ENCODE measurements at places on chromosomes 13 and 19.

DNA sequence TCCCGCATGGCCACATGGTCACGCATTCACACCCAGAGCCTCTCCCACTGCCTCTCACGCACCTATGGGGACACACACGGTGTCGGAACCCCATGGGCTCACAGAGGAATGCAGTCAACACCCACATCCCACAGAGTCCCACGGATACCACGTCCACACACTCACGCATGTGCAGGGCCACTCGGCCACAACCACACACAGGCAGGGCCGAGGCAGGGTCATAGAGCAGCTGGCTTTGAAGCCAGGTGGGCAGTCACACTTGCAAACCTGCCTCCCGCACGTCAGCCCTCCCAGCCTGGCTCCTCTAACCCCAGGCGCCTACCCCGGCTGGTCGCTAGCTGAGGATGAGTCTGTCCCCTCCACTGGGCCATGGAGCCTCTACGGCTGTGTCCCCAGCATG, 8.1 kb downstream of the ERCC2 start:
- no peak for DNase-seq

DNA sequence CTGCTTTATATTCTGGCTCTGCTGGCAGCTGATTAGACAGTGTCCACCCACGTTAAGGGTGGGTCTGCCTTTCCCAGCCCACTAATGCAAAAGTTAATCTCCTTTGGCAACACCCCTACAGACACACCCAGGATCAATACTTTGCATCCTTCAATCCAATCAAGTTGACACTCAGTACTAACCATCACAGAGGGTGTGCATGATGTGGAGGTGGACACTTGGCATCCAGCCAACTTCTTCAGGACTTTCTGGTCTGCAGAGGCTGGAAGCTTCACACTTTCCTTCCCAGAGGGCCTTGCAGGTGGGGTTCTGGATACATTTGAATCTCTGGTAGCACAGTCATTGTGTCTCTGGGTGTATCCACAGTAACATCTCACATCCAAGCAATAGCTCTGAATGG, 18.9 kb upstream of the IGFL1 start:
- no peak for DNase-seq

DNA sequence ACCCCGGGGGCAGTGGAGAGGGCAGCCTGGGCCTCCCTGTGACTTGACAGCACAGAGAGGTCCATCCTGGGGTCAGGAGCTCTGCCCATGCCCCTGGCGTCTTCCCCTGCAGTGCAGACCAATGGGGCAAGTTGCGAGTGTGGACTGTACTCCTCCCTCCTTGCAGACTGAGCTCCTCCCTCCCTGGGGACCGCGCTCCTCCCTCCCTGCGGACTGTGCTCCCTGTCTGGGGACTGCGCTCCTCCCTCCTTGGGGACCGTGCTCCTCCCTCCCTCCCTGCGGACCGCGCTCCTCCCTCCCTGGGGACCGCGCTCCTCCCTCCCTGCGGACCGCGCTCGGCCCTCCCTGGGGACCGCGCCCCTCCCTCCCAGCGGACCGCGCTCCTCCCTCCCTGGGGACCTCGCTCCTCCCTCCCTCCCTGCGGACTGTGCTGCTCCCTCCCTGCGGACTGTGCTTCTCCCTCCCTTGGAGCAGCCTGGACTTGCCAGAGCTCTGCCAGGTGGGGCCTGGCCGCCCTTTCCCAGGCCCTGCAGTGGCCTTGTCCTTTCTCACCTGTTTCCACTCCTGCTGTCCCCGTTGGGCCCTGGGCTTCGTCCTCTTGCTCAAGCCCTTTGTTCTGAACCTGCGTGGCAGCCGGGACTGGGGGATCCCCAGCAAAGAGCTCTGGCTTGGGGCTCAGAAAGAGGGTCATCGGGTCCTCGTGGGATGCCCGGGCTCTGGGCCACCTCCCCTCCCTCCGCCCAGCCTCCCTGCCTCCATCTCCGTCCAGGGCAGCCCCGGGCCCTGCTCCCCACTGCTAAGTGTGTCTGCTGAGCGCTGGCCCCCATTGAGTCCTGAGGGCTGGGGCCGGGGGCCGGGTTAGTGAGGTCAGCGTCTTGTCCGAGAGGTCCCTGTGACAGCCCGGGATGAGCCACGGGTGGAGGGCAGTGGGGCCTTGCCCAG, 6.8 kb downstream of the GAMT start:
- DNase-seq, result no peak

DNA sequence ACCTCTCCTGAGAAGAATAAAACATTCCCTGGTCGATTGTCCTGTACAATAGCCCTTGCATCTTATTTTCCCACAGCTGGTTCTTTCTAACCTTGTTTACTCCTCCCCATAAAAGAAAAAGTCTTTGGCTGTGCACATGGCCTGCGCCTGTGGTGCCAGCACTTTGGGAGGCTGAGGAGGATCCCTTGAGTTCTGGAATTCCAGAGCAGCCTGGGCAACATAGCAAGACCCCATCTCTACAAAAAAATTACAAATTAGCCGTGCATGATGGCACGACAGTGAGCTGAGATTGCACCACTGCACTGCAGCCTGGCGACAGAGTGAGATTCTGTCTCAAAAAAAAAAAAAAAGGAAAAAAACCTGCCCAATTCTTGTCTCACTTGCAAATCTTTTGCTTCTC, 7.2 kb upstream of the NUP62 start:
- no peak for DNase-seq

GRCh38 chr19:46150606-46151005, 2.6 kb downstream of the IGFL2 start:
- DNase-seq, result no peak

- no peak for DNase-seq
Measured at GRCh38 chr13:95039415-95039814, 261.8 kb downstream of the ABCC4 start.

DNA sequence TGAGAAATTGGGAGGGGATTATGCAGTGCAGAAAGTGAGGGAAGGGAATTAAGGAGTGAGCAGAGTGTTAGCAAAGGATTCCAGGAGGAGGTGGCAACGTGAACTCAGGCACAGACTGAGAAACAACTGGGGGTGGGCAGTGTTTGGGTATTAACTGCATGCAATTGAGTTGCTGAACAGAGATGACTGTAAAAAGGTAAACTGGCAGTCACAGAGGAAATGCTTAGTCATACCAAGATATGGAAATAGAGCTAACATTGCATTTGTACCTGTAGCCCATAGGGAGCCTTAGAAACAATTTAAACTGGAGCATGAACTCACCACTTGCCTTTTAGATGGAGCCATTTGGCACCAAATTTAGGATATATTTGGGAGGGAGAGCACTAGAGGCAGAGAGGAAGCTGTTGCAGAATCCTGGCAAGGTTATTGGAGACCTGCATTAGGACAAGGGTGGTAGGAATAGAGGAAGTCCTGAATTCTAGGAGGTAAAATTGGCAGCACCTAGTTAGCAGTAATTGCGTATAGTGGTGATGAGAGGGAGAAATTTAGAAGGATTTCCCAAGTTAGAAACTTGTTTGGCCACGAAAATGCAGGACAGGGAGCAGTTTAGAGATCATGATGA, 100.6 kb upstream of the FRY start:
- DNase-seq, result no peak

DNA sequence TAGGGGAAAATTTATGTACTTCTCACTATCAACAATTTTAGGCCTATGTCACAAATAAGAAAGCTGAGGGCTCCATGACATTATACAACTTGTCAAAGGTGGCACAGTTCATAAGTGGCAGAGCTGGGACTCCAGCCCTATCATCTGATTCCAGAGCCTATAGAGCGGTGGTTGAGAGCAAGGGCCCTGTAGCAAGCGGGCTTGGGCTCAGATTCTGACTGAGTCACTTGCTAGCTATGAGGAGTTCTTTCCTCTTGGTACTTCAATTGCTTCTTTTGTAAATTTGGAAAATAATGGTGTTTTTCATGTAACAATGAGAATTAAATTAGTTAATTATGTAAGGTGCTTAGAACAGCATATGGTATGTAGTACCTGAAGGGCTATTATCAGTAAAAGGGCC, 28.7 kb upstream of the FAM216B start:
- no peak for DNase-seq

DNA sequence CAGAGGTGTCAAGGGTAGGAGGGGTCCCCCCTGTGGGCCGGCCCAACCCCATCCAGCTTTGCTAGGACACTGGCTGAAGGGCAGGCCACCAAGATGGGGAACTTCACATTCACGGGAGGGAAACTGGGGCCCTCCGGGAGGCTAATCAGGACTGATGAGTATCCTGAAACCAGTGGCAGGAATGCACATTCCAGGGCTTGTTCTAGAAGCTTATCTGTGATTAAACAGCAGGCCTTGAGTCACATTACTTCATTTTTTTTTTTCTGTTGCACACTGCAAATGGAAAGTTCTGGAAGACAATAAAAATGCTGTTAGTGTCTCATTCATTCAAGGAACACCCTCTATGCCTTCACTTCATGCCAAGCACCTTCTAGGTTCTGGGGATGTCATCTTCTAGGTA, 15.5 kb upstream of the SIGLEC11 start:
- no peak for DNase-seq

GRCh38 chr19:38642176-38642575, 5.3 kb upstream of the ACTN4 start:
- DNase-seq, result no peak

GRCh38 chr19:1027650-1028061, 1.2 kb downstream of the CNN2 start:
- no peak for DNase-seq

GRCh38 chr19:30402436-30403202, 30.4 kb downstream of the ZNF536 start:
- DNase-seq, result peak; percentile 38

DNA sequence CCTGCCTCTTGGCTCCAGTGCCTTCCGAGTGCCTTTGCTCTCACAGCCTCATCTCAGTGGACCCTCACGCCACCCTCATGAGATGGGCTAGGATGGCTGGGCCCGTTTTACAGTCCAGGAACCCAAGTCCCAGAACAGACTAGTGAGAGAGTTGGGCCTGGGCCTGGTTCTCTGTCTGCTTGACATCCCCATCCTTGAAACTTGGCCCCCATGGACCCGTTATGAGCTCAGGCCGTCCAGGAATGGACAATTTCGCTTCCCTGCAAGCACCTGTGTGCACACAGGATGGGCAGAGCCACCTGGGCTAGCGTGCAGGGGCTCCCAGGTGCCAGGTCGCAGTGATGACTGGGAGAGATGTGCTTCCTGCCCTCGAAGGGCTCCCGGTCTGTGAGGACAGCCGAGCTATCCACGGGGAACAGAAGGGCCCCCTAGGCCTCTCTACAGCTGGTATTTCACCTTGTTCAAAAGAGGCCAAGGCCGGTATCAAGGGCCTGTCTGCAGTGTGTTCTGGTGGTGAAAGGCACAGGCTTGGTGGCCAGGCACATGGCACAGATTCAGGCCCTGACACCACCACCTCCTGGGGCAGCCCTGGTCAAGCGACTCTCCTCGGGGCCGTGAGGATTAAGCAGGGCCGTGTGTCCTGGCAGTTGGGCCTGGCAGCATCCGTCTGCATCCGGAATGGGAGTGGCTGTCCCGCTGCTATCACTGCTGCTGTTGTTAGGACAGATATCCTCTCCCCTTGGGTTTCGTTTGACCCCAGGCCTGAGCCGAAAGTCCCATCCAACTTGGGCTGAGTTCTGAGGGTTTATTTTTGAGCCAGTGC, 38.9 kb downstream of the CAPN12 start:
- no peak for DNase-seq

DNA sequence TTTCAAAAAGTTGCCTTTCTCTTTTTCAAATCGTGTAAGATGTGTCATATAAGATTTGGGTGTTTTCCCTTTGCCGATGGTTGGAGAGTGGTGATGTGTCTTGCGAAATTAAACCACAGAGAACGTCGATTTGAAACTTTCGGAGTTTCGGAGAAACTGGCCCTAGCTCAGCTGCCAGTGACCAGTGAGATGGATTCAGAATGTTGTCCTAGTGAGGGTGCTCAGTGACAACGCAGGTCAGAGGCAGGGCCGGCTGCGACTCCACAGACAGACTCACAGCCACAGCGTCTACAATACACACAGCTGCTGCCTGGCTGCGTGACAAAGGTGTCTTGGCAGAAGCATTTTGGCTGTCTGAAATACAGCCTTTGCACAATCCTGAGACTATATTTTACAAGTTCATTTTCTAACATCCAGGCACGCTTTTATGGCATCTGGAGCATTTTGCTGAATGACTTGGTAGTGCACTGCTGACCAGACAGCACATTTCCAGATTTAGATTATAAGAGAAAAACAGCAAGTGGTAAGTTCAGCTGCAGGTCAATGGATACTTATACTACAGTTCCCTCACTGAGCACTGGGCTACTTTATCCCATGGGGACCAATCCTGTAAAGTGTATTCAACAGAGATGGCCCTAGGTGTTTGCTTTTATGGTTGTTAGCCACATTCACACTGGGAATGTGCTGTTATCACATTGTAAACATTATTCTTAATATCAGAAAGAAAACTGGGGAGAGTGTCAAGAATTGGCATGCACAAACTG, 207.5 kb downstream of the KCNRG start:
- DNase-seq, result no peak

DNA sequence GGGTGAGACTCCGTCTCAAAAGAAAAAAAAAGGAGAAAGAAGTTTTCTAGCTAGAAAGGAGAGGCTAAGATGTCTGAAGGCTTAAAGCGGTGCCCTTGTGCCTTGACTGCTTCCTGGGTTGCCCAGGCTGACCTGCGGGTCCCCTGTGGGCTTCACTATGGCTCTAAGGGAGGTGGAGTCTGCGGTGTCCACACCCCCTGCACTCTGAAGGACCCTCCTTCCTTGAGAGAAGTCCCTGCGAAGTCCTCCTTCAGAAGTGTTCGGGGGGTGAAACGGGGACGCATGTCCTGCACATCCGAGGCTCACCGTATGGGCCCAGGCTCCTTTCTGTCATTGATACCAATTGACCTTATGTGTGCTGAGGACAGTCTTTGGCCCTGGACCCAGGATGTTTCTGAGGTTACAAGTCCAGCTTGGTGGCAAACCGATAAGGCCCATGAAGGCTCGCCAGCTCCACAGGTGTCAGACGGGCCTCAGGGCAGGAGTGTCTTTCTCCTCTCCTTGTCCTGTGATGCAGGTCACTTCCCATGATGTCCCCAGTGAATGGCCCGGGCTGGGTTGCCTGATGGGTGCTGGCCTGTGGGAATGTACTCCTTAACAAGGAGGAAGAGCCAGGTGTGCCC, 11.6 kb upstream of the RNF113B start:
- no peak for DNase-seq

DNA sequence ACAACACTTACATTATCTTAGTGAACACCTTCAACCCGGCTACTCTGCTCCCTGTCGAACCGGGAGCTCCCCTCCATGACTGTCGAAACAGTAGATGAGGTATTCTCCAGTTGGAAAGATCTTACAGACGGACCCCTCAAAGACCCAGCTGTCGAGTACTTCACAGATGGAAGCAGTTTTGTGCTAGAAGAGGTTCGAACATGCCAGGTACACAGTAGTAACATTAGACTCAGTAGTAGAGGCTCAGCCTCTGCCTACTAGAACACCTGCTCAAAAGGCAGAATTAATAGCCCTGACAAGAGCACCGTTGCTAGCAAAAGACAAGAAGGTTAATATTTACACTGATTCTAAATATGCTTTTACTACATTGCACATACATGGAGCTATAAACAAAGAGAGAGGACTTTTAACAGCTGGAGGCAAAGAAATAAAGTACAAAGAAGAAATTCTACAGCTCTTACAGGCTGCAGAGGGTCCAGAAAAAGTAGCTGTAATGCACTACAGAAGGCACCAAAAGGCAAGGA, 13.6 kb upstream of the SLC15A1 start:
- DNase-seq, result no peak

Measured in GM23338 (cell line).